Body of pancreas (tissue), 4 donors: ENCODE measurements at places on chromosomes 1 and 21. TPM values are rescaled to one million over a fixed set of nuclear protein-coding genes. Genes with fewer than 3 reads are reported as not detected.

The CR1 gene
- total RNA-seq, result 1.3 TPM

The HSD3B2 gene
- not detected for total RNA-seq

The CCDC181 gene
- total RNA-seq, result 4.2 TPM

The CXADR gene
- total RNA-seq, result 41.9 TPM

The KRTAP12-3 gene
- total RNA-seq, result not detected

The FABP3 gene
- not detected for total RNA-seq

The CNR2 gene
- total RNA-seq, result not detected

The B3GALT5 gene
- 5.6 TPM for total RNA-seq

The CD247 gene
- 2.3 TPM for total RNA-seq

The KIF2C gene
- not detected for total RNA-seq

The TSACC gene
- not detected for total RNA-seq

The SPRR2B gene
- total RNA-seq, result not detected

The DEDD gene
- total RNA-seq, result 15.8 TPM

The LDLRAD1 gene
- total RNA-seq, result not detected

The TLR5 gene
- 8.2 TPM for total RNA-seq

The C1orf216 gene
- total RNA-seq, result 3.1 TPM

The TNFRSF4 gene
- 0.99 TPM for total RNA-seq
